Activated T-helper 17 cell treated with anti-CD3 and anti-CD28 coated beads, Interleukin-2, amount 50 U/mL, for 72 hours (primary cell): ENCODE measurements at places on chromosomes 2 and 18. TPM values are rescaled to one million over a fixed set of nuclear protein-coding genes. Genes with fewer than 3 reads are reported as not detected.

The C2orf80 gene
- not detected for total RNA-seq

The RESP18 gene
- total RNA-seq: not detected

The ANKAR gene
- total RNA-seq: 4.4 TPM

GRCh38 chr2:113230531-113230930 lies 48.2 kb downstream of the PAX8 start:
- peak; percentile 13 for ATAC-seq

DNA sequence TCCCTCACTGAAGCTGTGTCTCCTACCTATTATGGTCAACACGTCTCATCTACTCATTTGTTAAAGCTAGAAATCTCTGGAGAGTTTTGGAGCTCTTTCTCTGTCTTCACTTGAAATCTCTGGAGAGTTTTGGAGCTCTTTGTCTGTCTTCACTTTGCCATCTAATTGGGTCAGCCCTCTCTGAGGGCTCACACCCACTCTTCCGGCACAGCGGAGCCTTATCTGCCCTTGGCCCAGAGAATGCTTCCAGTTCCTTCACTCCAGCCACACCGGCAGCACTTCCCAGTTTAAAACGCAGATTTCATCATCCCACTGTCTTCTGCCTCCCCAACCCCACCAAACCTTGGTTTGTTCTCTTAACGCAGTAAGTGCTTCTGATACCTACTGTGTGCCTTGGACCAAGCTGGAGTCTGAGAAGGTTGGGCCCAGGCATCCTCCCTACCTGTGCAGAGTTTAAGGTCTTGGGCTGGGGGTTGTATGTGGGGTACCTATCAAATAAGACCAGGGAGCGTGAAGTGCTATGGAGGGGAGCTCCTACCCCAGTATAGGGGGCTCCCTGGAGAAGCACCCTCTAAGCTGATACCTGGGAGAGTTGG lies 5.0 kb downstream of the HPCAL1 start:
- ATAC-seq: no peak
